Stimulated activated CD8-positive, alpha-beta memory T cell treated with anti-CD3 and anti-CD28 coated beads, Interleukin-2, amount 100 ng/mL, for 1 hour (primary cell): ENCODE measurements at places on chromosomes 2 and 18.
A peak's percentile ranks its signal among the peaks of the same experiment; 100 is the strongest.

DNA sequence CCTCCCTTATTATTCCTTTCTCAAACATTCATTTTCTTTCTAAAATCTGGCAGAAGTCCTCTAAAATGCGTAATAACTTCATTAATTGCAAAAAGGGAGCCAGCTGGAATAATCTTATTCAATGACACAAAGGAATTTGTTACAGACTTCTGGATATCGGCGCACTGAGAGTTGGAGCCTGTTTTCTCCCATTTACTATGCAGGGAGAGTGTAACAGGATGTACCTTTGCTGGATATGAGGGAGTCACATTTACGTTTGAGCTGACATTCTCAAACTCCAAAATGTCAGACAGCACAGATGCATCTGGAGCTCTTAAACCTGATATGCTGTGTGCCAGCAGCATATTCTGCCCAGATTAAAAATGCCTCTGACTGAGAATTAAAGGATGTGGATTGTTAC is 275.3 kb downstream of the TMX3 start:
- DNase-seq = no peak

- no peak for DNase-seq
These were observed 53.7 kb downstream of the EPHA4 start for GRCh38 chr2:221518201-221518934.

DNA sequence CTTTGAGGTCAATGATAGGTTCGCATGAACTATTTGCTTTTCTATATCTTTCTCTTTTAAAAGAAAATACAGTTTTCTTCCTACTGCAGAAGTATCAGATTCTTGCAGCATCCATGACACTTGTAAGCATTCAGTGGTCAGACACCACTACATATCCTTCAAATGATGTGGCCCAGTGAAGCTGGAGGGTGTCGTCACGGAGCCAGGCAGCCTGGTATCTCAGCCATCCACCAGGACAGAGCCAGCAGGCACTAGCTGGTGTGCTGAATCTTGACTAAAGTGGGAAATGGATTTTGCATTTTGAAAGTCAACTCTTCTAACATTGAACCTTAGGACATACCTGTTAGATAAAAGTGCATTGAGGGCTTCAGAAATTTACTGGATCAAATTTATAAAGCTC is 5.4 kb downstream of the KLHL14 start:
- no peak for DNase-seq

GRCh38 chr2:237222178-237222577 is 136.5 kb downstream of the COPS8 start:
- no peak for DNase-seq

DNA sequence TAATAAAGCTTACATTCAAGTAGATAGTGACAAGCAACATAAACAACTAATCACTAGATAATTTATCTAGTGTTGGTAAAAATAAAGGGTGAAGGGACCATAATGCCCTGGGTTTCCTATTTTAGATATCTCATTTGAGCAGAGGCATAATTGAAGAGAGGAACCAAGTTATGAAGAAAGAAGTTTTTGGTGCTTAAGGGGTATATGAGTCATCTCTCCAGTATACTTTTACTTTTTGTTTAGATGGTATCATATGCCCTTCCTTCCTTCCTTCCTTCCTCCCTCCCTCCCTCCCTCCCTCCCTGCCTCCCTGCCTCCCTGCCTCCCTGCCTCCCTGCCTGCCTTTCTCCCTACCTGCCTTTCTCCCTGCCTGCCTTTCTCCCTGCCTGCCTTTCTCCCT is 1053.5 kb upstream of the CELF4 start:
- DNase-seq = no peak

DNA sequence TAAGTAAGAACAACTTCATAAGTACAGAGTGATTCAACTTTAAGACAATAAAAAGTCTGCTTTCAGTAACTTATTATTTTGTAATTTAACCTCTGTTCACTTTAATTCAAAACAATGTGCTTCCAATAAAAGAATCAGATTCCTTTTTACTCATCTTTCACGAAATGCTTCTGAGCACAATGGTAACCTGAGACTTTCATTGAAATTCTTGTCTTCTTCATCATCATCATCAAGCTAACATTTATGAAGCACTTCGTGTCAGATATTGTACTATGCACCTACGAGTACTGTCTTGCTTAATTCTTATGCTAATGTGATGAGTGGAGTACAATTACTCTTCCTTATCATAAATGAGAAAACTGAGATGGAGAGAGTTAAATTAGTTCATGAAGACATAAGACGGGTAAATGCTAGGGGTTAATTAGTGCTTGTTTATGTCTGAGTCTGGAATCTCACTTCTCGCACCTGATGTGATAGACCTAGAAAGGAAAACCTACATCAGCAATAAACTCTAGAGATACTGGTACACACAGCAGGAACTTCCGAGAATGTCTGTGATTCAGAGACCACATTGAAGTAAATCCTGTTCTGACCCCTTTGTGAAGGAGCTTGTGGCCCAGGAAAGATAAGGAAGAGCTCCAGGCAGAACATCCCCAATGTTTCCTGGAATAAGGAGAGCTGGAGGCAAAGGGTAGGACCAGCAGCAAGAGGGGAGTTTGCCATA is 227.6 kb upstream of the ETAA1 start:
- DNase-seq = no peak

DNA sequence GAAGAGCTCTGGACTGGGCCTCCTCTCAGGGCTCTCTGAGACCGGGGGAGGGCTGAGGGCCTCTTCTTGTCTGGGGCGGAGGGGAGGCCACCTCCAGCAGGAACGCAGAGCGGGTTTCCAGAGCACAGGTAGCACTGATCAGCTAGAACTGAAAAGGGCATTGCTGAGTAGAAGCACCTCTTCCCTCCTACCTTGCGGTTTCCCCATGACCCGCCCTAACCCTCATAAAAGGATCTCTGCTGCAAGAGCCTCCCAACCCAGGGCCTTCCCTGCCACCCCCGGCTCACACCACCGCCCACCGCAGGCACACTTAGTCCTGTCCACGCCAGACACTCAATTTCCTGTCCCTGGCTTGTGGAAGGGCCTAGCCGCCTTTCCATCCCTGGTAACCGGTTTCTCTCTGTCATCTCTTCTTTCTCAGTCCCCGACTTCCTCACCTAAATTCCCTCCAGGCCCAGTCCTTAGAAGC is 966 bp downstream of the ADCY3 start:
- peak; percentile 38 for DNase-seq

- DNase-seq = no peak
These were observed 108.7 kb upstream of the KCTD1 start for GRCh38 chr18:26656944-26657536.

DNA sequence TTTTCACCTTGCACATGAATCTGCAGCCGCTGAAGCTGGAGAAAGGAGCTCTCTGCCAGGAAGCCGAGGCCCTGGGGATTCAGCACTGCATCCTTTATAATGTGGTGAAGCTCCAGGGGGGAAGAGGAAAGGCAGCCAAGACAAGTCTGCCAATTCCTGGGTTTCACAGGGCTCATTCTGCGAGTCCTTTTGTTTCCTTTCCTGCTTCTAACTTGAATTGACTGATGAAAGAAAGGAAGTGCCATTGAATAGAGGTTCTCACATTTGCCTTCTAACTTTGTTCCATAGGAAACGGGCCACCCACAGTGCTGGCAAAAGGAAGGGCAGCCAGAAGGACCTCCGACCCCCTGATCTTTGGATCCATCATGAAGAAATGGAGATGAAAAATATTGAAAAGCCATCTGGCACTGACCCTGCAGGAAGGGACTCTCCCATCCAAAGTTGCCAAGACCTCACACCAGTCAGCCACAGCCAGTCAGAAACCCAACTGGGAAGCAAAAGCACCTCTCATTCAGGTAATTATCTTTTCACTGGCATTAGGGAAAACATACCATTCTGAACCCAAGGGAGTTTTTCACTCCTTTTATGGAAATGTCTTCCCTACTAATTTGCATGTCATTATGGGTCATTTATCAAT is 765.4 kb downstream of the MBD2 start:
- no peak for DNase-seq

GRCh38 chr2:222205136-222205535 is 93.7 kb downstream of the PAX3 start:
- no peak for DNase-seq

GRCh38 chr2:219368690-219369191 is 19.0 kb downstream of the DNPEP start:
- no peak for DNase-seq

GRCh38 chr2:150690261-150690660 is 202.8 kb upstream of the RND3 start:
- DNase-seq = no peak

- DNase-seq = no peak
These were observed 35.2 kb upstream of the SCN9A start for GRCh38 chr2:166410828-166411472.

DNA sequence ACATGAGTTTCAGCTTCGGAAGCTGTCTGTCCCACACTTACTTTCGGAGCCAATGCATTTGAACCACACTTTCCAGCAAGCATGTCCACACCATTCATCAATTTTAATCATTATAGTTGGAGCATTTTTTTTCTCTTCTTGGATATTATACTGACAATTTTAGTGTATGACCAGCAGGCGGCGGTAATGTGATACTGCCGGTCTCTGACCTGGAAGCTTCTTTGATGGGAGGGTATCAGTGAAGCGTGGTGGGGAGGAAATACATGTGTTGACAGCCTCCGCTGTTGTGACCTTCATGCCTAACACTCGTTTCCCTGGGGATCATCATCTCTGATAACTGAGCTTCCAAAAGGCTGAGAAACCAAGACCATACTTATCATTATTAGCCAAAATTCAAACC is 231.7 kb downstream of the GBX2 start:
- DNase-seq = no peak
